CD4-positive, alpha-beta T cell treated with Interleukin-10 for 1 hour (primary cell): ENCODE measurements at places on chromosomes 11 and 22.

DNA sequence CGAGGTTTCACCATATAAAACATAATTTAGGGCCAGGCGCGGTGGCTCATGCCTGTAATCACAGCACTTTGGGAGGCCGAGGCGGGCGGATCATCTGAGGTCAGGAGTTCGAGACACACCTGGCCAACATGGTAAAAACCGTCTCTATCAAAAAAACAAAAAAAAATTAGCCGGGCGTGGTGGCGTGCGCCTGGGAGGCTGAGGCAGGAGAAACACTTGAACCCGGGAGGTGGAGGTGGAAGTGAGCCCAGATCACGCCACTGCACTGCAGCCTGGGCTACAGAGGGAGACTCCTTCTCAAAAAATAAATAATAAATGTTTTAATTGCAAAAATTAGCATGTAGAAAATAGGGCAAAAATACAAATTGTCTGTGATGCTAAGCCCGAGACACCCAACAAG is 993 bp upstream of the SFI1 start:
- no peak for DNase-seq

DNA sequence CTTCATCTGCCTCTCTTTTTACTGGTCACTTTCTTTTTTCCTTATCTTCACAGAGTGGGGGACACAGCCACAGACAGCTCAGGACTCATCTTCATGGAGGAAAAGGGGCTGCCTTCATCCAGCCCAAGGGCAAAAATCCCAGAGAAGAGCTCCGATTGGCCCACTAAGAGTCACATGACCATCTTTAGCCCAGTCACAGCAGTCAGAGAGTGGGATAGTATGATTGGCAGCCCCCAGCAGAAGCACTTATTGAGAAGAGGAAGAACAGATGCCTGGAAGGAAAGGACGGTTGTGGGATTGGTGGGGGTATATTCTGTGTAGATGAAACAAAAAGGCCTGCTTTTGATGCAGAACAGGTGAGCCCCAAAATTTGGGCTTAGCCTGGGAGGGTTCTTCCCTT is 77.8 kb downstream of the MN1 start:
- no peak for DNase-seq

- DNase-seq: no peak
These were observed 2.6 kb downstream of the PGAP2 start for GRCh38 chr11:3810951-3811350.

GRCh38 chr11:58513747-58514367 is 6.0 kb upstream of the OR5B21 start:
- peak; percentile 29 for DNase-seq

- no peak for DNase-seq
These were observed 48.0 kb upstream of the NUP160 start for GRCh38 chr11:47896199-47896598.

- DNase-seq: peak; percentile 28
These were observed 27.2 kb downstream of the GRAMD1B start for GRCh38 chr11:123457187-123457770.

GRCh38 chr11:24386546-24387397 is 110.1 kb upstream of the LUZP2 start:
- DNase-seq: no peak

DNA sequence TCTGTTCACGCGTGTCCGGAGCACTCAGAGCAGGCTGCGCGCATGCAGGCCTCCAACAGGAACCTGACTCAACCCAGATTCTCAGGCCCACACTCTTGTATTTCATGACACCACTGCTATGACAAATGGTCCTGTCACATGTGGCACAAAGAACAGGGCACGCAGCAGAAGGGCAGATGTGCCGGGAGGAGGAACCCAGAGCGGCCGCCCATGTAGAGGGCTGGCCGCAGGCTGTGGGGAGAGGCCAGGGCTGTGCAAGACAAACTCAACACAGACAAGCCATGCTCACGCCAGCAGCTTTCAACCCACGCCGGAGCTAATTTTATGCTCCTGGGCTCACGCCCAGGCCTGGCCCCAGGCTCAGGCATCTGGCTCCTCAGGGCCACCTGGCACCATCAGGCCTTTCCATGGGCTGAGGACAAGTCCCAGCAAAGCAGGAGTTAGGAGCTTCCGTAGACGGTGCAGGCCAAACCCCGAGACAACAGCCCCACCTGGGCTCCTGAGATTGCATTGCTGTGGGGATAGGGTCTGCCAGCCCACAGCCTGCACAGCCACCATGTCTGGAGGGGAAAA is 40.0 kb downstream of the DUSP8 start:
- DNase-seq: no peak

DNA sequence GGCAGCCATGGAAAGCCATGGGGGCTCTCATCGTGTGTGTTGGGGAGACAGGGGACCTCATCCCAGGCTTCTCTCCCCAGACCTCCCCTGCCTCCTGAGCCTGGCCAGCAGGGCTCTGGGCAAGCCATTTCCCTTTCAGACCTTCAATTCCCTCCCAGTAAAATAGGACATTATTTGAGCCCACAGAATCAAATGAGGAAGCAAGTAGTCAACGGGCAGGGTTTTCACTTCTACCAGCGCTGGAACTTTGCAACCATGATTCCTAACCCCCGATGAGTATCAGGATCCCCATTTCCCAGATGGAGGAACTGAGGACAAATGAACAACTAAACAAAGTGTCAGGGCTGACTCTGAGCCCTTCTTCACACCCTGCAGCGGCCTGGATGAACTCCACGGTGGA is 48.9 kb upstream of the TCF20 start:
- no peak for DNase-seq

GRCh38 chr22:27799015-27799826 is 2.3 kb downstream of the MN1 start:
- DNase-seq: no peak

DNA sequence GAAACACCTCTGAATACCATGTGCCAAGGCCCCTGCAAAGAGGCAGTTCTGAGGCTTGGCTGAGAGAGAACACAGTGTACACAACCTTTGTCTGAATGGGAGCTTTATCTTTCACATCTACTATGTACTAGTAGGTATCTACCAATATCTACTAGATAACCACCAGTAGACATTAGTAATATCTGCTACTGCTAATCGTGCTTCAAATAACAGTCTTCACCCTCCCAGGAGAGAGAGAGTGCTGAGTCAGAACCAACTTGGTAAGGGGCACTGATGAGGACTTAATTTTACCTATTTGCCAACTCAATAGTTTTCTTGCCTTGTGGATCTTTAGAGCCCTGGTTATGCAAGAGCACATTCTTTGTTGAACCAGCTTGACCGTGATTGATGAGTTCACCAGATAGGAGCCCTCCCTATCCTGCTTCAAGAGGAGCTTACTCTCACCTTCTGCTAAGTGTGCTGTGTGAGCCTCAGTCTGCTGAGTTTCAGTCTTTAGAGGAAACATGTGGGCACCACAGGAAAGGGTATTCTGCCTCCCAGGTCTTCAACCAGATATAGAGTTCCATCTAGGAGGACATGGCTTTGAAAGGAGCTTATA is 967.5 kb downstream of the NTM start:
- no peak for DNase-seq

- DNase-seq: no peak
These were observed 1.2 kb downstream of the CAPN5 start for GRCh38 chr11:77067861-77068443.

GRCh38 chr11:94150704-94151685 is 22.4 kb downstream of the PANX1 start:
- DNase-seq: no peak

DNA sequence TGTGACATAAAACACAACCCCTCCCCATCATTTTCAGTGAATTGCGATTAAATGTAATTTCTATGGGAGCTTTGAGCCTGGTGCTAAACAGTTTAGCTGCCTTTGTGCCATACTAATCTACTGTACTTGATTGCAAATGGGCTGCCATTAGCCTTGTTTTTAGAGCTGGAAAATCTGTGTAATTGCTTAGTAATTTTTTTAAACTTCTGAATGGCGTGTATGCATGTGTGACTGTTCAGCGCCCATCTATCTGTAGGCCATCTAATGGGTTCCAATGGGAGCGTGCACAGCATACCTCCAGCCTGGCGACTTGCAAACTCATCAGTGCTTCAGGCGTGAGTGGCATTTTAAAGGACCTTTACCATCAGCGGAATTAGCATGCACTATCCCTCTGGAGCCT is 142.7 kb upstream of the KIRREL3 start:
- DNase-seq: no peak

- DNase-seq: no peak
These were observed 1.5 kb downstream of the DDX10 start for GRCh38 chr11:108666373-108666772.

GRCh38 chr11:86506235-86506634 is 131.5 kb downstream of the CCDC81 start:
- DNase-seq: no peak

- no peak for DNase-seq
These were observed 199.3 kb downstream of the TBC1D22A start for GRCh38 chr22:46961591-46962295.

DNA sequence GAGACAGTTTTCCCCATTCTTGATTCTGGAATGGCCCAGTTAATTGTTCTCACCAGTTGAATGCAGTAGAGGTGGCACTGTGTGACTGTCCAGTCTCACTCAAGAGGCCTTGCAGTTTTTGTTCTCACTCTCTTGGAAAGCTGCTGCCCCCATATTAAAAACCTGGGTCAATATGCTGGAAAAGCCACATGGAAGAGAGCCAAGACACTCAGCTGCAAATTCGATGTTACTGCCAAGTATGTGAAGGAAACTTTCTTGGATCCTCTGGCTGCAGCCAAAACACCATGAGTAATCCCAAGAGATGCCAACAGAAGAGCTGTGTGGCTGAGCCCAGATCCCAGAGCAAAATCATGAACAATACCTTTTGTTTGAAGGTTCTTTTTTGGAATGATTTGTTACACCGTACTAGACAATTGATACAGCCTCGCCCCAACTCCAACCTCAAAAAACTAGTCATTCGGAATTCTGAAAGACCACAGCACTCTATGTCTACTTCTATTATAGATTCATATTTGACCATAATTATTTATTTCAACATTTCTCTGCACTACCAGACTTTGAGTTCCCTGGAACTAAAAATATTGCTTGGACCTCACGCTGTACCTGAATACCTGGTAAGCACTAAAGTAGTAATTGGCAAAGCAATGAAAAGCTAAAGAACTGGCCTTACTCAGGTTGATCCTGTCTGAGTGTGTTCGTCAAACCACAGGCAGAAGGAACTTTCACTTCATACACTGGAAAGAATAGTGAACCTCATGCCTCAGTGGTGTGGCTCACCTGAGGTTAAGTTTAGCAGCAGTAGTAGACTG is 378.8 kb downstream of the ETS1 start:
- no peak for DNase-seq

- DNase-seq: no peak
These were observed 94.8 kb downstream of the PICALM start for GRCh38 chr11:85974122-85974521.

- no peak for DNase-seq
These were observed 102.4 kb upstream of the THY1 start for GRCh38 chr11:119525180-119525866.

GRCh38 chr11:31802990-31803812 is 7.9 kb downstream of the PAX6 start:
- no peak for DNase-seq
